GM19239 (cell line): ENCODE measurements at places on chromosomes 1 and 21.
A peak's percentile ranks its signal among the peaks of the same experiment; 100 is the strongest.

DNA sequence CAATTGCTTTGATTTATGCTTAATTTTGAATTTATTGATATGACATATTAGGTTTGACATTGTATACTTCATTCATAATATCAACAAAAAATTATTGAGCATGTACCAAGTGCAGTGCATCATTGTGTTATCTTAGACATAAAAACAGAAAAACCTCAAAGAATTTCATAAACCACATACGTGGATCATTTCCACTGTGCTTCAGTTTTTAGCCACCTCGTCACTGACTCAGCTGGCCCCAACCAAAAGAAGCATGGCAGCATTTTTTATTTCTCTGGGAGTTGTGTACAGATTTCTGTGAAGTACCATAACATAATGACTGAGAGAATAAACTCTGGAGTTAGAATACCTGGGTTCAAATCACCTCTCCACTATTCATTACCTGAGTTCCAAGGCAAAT, 95.6 kb upstream of the C1orf87 start:
- no peak for DNase-seq

GRCh38 chr1:156664767-156665411, 12.3 kb downstream of the NES start:
- DNase-seq, result peak; percentile 60

GRCh38 chr21:33753886-33754285, 111.6 kb downstream of the ITSN1 start:
- no peak for DNase-seq

DNA sequence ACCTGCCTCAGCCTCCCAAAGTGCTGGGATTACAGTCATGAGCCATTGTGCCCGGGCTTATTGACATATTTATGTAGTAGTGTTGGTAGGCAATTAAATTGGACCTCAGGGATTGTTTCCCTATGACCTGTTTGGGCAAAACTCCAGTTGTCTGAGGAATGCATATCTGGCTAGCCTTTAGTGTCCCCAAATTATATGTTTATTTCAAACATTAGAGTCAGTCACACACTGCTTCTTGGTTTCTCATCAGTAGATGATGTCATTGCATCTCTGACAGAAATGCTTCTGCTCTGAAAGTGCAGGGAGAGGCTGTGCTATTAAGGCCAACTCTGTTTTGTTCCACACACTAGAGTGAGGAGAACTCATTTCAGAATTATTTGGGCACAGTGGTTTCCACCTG, 12.5 kb downstream of the PIP5K1A start:
- no peak for DNase-seq

GRCh38 chr1:222283147-222283768, 264.6 kb downstream of the HHIPL2 start:
- DNase-seq, result no peak

DNA sequence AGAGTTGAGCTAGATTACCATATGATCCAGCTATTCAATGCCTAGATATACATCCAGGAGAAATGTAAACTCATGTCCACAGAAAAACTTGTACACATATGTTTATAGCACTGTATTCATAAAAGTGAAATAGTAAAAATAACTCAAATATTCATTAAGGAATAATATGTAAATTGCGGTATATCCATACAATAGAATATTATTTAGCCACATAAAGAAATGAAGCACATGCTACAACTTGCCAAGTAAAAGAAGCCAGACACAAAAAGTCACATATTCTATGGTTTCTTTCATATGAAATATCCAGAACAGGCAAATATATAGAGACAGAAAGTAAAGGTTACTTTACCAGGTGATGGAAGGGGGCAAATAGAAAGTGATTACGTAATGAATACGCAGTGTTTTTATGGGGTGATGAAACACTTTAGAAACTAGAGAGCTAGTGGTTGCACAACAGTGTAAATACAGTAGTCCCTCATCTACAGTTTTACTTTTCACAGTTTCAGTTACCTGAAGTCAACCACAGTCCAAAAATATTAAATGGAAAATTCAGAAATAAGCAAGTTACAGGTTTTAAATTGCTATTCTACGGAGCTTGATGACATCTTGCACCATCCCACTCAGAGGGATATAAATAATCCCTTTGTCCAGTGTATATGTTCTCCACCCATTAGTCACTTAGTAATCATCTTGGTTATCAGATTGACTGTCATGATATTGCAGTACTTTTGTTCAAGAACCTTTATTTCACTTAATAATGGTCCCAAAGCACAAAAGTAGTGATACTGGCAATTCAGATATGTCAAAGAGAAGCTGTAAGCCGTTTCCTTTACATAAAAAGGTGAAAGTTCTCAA, 62.3 kb downstream of the ZNF644 start:
- no peak for DNase-seq
